ENCODE measurements at places on chromosomes 12 and 14. TPM values are rescaled to one million over a fixed set of nuclear protein-coding genes. Genes with fewer than 3 reads are reported as not detected.
A peak's percentile ranks its signal among the peaks of the same experiment; 100 is the strongest.

The NINJ2 gene
- not detected for total RNA-seq

The PPM1H gene
- 3.9 TPM for total RNA-seq

The ABCC9 gene
- total RNA-seq, result 0.23 TPM

The VASH1 gene
- 2.9 TPM for total RNA-seq

The TMBIM6 gene
- 429 TPM for total RNA-seq

The CAPZA3 gene
- total RNA-seq, result not detected

The SPRYD4 gene
- 1.6 TPM for total RNA-seq

DNA sequence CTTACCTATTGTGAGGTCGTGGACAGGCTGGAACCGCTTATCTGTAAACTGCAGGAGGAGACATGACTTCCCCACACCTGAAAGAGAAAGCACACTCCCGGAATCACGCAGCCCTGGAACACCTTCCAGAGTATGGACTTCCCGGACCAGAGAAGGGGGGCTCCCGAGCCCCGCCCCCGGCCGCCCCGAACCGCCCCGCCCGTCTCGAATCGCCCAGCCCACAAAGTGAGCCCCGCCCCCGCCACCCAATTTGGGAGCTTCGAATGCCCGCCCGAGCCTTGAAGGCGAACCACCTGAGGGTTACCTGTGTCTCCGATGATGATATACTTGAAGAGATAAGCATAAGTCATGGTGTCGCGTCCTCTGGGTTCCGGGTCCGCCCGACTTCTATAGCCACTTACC, 235 bp downstream of the RAB2B start:
- no peak for DNase-seq

DNA sequence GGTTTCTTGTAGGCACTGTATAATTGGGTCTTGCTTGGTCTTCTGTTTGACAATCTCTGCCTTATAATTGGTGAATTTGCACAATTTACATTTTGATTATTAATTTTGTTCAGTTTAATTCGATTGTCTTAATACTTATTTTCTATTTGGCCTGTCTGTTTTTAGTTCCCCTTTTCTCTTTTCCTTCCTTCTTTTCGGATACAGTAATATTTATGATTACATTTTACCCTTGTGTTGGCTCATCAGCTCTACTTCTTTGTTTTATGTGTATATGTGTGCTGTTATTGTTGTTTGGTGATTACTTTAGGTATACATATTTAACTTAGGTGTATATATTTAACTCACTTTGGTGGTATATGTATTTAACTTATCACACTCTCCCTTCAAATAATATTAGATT, 12.8 kb upstream of the BEGAIN start:
- no peak for DNase-seq

DNA sequence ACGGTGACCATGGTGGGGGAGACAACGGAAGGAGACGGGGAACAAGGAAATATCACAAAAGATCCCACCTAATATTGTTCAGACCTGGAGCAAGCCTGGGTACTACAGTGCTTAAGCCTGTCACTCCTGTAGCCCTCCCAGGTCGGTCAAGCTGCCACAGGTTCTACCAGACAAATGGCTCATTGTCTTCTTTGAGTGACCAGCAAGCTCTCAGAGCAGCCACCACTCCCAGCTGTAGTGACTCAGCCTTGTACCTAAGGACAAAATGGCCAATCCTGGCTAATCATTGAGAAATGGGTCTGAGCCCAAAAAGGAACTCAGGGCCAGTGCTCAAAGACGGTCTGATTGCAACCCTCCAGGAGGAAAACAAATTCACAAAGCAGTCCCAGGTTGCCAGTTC, 238.4 kb upstream of the NOS1 start:
- DNase-seq, result no peak

GRCh38 chr12:34257093-34257492, 234.8 kb downstream of the ALG10 start:
- DNase-seq, result no peak

GRCh38 chr12:119949145-119949544, 39.9 kb upstream of the BICDL1 start:
- no peak for DNase-seq

DNA sequence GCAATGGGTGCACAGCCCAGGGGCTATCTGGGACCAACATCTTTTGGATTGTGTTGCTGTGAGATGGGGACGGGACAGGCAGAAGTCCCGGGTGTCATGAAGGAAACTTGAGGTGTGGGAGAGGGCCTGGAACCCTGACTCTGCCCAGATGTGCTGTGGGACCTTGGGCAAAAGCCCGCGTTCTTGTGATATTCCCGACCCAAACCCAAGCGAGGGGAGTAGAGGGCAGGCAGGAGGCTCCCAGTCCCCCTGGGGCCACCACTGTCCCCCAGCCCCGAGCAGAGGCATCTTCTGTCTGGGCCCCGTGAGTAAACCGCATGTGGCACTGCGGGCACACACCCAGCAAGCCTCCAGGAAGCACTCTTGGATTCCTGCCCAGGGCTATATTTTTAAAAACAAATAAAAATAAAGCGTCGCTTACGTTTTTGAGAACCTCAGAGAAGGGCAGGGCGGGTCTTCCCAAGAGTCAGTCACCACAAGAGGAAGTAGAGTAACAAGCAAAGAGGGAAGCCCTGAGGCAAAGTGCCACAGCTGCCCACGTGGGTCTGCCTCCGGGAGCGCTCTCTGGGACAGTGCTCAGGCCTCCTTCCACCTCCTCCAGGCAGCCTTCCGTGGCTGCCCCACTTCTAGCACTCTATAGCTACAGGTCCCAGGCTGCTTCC, 39.5 kb downstream of the BEGAIN start:
- no peak for DNase-seq

DNA sequence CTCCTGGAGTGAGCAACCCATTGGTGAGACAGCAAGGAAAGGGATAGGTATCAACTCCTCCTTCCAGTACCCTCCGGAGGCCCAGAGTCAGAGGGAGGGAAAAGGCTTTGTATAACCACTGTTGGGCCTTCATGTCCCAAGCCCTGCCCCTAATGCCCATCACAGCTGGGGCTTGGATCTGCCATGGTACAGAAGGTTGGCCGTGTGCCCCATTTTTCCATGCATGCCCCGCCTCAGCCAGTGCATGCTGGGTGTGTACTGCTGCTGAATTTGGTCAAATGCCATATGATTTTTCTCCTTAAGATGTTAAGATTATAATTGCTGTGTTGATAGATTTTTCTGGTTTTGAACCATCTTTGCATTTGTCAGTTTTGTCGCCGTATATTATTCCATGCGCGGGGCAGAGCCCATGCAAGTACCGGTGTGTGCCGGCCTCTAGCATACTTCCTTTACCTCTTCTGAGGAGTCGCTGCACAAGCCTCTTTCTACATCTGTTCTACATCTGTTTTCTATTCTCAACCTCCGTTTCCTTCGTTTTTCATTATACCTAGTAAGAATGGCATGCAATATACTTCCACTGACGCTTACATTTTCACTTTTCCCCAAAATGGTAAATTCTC, 26.6 kb downstream of the PPP2R5C start:
- DNase-seq, result no peak

DNA sequence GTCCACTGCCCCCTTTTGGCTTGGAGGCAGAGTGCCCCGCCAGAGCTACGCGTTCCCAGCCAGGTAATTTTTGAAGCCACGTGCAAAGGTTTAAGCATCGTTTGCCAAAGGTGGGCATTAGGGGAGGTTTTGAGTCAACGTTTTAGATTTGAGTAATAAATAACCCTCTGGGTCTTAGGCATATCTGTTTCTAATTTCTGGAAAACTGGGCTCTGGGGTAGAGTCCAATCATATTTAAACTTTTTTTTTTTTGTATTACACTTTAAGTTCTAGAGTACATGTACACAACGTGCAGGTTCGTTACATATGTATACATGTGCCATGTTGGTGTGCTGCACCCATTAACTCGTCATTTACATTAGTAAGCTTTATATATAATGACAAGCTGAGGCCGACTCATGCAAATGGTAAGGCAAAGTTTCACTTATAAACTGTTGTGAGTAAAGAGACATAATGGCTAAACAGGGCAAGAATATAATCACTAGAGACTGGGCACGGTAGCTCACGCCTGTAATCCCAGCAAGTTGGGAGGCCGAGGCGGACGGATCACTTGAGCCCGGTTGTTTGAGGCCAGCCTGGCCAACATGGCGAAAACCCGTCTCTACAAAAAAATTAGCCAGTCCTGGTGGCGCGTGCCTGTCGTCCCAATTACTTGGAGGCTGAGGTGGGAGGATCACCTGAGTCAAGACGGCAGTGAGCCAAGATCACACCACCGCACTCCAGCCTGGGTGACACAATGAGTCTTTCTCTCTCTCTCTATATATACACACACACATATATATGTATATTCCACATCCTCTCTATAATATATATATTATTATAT, 491 bp upstream of the NR2C1 start:
- no peak for DNase-seq

DNA sequence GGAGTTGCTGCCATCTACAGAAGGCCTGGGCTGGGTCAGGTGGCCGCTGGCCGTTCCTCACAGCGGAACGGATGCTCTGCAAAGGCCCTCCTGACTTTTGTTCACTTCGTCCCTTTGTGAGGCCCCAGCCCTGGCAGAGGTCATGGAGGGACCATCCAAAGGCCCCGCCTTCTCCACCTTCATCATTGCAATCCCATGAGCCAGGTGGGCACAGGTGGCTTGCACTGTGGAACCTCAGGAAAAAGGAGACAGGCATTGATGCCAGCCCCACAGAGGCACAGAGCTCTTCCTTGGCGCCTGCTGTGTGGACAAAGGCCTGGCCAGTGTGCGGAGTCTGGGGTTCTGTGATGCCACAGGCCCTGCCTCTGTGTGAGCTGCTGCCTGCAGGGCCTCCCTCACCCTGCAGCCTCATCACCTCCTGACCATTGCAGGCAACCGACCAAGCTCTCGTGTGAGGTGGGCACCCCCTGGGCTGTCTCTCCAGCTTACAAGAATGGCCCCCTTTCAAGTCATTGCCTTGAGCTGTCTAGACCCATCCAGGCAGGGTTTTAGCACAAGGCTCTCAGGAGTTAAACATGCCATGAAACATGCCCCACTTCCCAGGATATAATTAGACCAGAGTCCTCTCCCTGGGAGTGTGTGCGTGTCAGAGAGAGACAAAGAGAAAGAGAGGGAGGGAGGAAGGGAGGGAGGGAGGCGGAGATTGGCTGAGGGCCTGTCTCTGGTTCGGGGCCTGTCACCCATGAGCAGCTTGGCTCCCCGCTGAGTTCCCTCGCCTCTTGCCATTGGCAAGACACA, 19.3 kb downstream of the NFKBIA start:
- DNase-seq, result peak; percentile 76

- DNase-seq, result peak; percentile 76
Observed at GRCh38 chr14:50964683-50965390, 20.6 kb upstream of the PYGL start.

DNA sequence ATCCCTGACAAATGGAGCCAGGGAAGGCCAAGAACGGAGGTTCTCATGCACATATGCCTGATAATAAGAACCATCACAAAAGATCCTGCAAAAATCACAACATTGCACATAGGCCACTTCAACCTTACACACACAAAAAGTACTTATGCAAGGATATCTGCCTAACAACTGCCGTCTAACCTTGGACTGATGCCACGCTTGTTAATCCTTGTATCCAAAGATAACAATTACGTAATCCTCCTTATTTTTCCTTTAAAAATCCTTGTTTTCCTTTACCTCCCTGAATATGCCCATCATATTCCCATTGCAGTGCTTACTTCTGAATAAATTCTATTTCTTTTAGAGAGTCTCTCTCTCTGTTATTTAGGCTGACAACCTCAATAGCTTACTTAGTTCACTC, 59.5 kb downstream of the TMEM116 start:
- DNase-seq, result no peak

GRCh38 chr12:34121360-34121759, 99.1 kb downstream of the ALG10 start:
- no peak for DNase-seq

DNA sequence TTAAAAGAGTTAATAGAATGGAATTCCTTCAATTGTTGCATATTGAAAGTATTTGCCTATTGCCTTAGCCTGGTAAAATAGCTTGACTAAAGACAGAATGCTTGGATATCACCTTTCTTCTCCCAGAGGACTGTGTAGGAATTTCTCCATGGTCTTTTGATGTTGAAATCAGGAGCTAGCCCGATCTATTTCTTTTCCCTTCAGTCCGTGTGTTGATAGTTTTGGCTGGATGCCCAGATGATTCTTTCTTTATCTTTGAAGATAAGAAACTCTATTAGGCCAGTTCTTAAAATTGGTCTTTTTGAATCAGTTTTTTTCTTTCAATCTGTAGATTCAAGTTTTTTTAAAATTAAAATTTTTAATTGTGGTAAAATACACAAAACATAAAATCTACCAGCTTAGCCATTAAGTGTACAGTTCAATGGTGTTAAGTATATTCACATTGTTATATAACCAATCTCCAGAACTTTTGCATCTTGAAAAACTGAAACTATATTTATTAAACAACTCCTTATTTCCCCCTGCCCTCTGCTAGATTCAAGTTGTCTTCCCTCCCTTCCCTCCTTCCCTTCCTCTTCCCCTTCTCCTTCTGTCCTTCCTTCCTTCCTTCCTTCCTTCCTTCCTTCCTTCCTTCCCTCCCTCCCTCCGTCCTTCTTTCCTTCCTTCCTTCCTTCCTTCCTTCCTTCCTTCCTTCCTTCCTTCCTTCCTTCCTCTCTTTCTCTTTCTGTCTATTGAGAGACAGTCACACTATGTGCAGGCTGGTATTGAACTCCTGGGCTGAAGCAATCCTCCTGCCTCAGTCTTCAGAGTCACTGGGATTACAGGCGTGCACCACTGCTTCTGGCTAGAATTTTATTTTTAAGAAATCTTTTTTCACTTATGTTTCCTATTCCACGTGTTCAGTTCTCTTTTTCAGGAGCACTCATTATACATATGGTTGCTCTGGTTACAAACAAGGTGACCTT, 10.1 kb downstream of the LACRT start:
- DNase-seq, result no peak

DNA sequence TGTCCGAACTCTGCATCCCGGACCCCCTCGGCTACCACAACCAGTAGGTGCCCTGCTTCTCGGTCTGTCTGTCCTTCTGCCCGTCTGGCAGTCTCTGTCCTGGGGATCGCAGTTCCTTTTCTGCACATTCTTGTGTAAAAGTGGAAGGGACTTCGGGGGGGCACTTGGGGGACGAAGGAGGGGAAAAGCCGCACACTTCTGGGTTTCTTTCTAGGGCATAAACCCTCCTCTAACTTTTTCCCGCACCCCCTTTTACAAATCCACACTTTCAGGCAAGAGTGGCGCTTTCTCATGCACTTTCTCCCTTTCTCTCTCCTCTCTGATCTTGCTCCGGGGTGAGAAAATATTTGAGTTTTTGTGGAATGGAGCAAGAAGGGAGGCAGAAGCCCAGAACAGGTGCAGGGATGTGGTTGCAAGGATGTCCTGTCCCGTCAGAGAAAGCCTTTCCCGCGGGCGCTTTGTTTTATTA, 506 bp downstream of the ESRRB start:
- DNase-seq, result no peak

- DNase-seq, result no peak
Observed at GRCh38 chr14:102594514-102595175, 2.2 kb downstream of the RCOR1 start.

- DNase-seq, result no peak
Observed at GRCh38 chr12:124024263-124024678, 51.3 kb downstream of the ZNF664 start.
